ENCODE measurements at places on chromosomes 16 and 17.

DNA sequence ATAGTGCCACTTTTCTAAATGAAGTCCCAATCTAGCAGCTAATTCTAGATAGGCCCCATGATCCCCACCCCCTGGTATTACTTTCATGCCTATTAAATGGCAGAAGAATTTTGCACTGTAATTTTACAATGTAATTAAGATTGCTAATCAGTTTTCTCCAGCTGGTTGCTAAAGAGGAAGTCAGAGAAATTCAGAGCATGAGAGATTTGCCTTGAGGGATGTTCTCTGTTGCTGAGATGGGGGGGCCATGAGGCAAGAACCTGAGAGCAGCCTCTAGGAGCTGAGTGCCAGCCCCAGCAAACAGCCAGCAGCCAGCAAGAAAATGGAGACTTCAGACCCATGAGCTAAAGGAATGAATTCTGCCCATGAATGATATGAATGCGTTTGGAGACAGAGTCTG is 38.9 kb downstream of the SHCBP1 start:
- peaks cover 77% of the 10 kb centered on the region for H3K36me3 ChIP-seq
- H3K4me3 ChIP-seq = no peak overlapping the region
- H3K4me1 ChIP-seq = no peaks in the 10 kb centered on the region
- DNase-seq = no peak
- no peaks in the 10 kb centered on the region for H3K27me3 ChIP-seq

DNA sequence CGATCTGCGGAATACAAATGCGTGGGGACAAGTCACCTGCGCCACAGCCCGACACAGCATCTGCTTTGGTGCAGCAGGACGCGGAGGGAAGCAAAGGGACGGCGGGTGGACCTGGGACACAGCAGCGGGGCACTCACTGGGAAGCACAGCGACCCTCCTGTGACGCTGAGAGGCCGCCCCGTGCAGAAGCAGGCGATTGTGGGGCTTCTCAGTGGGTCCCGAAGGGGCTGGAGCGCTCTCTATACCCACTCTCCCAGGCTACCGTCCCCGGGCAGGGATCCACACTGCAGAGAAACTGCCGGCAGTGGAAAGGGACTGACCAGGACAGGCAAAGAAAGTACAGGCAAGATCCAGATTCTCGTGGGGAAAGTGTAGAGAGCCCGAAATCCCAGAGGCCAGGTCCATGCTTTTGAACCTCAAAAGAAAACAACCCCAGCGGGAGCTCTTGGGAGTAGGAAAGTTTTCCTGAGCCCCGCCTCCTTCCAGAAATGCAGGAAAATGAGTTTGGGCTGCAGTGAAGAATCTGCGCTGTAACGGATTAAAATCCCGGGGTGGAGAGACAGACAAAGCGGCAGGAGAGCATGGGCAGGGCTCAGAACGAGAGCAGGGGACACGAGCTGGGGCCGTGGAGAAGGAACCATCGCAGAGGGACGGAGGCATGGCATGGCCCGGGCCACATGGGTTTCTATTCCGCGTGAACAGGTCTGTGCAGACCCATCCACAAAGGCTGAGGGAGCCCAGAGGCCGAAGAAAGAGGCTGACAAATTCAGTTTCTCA is 12.7 kb downstream of the COX4I1 start:
- H3K27ac ChIP-seq = no peak overlapping the region
- no peak overlapping the region for H3K4me3 ChIP-seq
- 0 out of 2 replicates have a peak, but pooled peaks cover 2% of the 10 kb centered on the region for H3K36me3 ChIP-seq
- no peaks in the 10 kb centered on the region for H3K4me1 ChIP-seq
- H3K27me3 ChIP-seq = peaks cover 6% of the 10 kb centered on the region

DNA sequence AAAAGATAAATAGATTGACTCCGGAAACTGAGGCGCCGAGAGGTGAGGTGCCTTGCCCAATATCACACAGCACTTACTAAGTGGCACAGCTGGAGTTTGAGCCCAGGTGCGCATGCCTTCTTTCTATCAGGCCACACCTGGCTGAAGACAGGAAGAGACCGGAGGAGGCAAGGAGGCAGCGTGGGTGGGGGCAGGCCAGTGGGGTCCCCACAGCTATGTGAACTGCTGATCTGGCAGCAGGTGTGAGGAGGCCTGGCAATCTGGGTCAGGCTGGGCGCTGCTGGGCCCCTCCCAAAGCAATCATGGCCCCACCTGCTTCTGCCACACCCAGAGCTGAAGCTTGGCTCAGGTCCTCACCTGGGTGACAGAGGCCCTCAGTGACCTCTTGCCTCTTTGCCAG is 1.9 kb upstream of the GDPD3 start:
- no peak for DNase-seq
- no peak overlapping the region for H3K4me3 ChIP-seq
- no peaks in the 10 kb centered on the region for H3K27me3 ChIP-seq

GRCh38 chr16:86826941-86827340 is 248.6 kb downstream of the FOXL1 start:
- H3K36me3 ChIP-seq = no peaks in the 10 kb centered on the region
- no peak overlapping the region for H3K4me3 ChIP-seq

GRCh38 chr16:87603684-87604633 is 1.7 kb downstream of the JPH3 start:
- no peaks in the 10 kb centered on the region for H3K36me3 ChIP-seq
- H3K4me1 ChIP-seq = no peaks in the 10 kb centered on the region
- no peaks in the 10 kb centered on the region for H3K27me3 ChIP-seq
- no peak for DNase-seq

DNA sequence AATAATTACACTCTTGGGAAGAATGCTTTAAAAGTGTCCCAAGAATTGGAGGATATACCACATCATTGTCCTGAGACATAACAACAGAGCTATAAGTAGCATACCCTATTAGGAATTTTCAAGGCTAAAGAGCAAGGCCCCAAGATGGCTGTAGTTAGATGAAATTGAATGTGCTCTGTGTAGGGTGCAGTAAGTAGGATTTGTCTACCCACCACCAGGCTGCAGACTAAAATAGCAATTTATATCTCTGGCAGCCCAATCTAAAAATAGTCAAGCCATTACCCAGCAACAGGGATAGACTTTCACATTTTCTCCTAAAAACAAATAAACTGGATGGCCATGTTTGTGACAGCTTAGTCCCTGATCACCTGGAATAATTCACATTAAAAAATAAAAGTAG is 5.6 kb downstream of the MMD start:
- H3K4me1 ChIP-seq = peaks cover 24% of the 10 kb centered on the region
- H3K27ac ChIP-seq = no peak overlapping the region
- H3K27me3 ChIP-seq = no peaks in the 10 kb centered on the region

DNA sequence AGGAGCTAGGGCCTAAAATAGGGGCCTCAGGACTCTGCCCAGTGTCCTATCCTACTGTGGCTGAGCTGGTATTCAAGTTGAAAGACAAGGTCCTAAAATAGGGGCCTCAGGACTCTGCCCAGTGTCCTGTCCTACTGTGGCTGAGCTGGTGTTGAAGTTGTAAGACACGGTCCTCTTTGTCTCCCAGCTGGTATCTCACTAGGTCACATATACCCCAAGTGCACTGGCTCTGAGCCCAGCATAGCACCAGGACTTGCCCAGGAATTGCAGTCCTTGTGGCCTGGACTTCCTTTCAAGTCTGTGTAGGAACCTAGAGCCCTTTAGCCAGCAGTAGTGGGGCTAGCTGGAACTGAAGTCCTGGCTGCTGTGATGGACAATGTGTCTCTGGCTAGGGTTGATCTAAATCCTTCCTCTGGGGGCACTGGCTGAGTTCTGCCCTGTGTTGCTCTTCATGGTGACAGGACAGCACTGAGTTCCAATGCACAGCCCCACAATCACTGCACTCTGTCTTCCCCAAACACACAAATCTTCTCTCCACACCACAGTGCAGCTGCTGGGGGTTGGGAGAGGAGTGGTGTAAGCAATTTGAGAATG is 260.5 kb downstream of the HAPSTR1 start:
- H3K4me1 ChIP-seq = no peaks in the 10 kb centered on the region
- H3K27me3 ChIP-seq = no peaks in the 10 kb centered on the region
- no peak overlapping the region for H3K27ac ChIP-seq
- H3K36me3 ChIP-seq = no peaks in the 10 kb centered on the region
- no peak overlapping the region for H3K4me3 ChIP-seq

DNA sequence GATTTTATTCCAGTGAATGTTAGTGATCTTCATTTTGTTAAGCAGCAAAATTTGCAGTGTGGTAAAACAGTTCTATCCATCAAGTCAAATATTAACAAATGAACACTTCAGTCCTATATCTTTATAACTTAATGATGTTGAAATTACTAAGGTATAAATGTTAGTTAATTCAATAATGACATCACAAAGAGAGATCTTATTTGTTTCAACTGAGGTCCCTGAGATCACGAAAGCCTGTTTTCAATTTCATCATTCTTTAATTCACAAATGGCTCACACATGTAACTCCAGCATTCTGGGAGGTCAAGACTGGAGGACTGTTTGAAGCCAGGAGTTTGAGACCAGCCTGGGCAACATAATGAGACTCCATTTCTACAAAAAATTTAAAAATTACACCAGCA is 13.9 kb downstream of the SMURF2 start:
- peak overlapping the region; percentile 26 for H3K27ac ChIP-seq
- DNase-seq = no peak
- H3K4me1 ChIP-seq = peaks cover 9% of the 10 kb centered on the region

- H3K27ac ChIP-seq = no peak overlapping the region
- H3K4me3 ChIP-seq = no peak overlapping the region
- H3K36me3 ChIP-seq = no peaks in the 10 kb centered on the region
- H3K27me3 ChIP-seq = no peaks in the 10 kb centered on the region
These were observed 167.1 kb downstream of the BANP start for GRCh38 chr16:88118376-88118775.

GRCh38 chr17:21419299-21420239 is 43.4 kb downstream of the KCNJ12 start:
- no peaks in the 10 kb centered on the region for H3K4me1 ChIP-seq
- no peak overlapping the region for H3K4me3 ChIP-seq
- no peak overlapping the region for H3K27ac ChIP-seq
- peaks cover 3% of the 10 kb centered on the region for H3K27me3 ChIP-seq

- H3K4me3 ChIP-seq = no peak overlapping the region
- H3K27me3 ChIP-seq = no peaks in the 10 kb centered on the region
- no peak overlapping the region for H3K27ac ChIP-seq
- H3K4me1 ChIP-seq = no peaks in the 10 kb centered on the region
- DNase-seq = no peak
These were observed 78.5 kb downstream of the ZZEF1 start for GRCh38 chr17:4064366-4064765.

DNA sequence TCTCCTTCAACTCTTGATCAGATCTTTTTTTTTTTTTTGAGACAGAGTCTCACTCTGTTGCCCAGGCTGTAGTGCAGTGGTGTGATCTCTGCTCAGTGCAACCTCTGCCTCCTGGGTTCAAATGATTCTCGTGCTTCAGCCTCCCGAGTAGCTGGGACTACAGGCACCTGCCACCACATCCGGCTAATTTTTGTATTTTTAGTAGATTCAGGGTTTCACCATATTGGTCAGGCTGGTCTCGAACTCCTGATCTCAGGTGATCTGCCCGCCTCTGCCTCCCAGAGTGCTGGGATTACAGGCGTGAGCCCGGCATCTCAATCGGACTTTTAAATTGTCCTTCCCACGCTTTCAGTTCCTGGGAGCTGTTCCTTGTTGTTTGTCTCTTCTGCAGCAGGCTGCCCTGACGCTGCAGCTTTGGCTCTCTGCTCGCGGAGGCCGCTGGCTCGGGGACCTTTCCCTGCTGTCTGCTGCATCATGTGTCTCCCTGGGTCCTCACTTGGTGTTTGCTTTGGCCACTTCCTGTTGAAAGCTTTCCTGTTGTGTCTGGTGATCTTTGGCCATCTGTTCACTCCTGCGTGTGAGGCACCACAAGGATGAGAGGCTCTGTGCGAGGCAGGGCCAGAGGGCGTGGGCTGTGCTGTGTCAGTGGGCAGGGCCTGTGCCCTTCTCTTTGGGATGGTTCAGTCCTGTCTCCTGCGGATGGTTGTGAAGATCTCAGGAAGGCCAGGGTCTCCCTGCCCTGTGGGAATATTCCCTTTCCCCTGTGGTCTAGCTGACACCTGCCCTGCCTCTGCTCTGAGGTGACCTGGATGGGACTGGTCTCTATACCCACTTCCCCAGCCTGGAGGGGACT is 18.4 kb upstream of the CAPN15 start:
- no peak for DNase-seq
- H3K27ac ChIP-seq = 0 out of 2 replicates have a peak overlapping the region, but pooled peaks have one; percentile 1
- no peaks in the 10 kb centered on the region for H3K27me3 ChIP-seq
- H3K4me1 ChIP-seq = no peaks in the 10 kb centered on the region
- H3K4me3 ChIP-seq = no peak overlapping the region

DNA sequence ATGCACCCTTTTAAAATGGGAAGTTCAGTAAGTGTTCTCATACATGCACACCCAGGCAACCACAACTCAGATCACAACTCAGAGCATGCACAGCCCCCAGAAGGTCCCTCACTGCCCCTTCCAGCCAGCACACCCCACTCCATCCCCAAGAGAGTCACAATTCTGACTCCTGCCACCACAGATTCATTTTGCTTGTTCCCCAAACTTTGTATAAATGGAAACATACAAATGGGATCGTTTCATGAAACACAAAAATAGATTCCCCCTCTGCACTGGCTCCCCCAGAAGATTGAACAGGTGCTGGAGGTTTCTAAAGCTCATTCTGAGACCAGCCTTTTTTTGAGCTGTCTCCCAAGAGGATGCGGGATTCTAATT is 3.3 kb upstream of the TNFRSF13B start:
- H3K4me1 ChIP-seq = peaks cover 90% of the 10 kb centered on the region
- no peaks in the 10 kb centered on the region for H3K27me3 ChIP-seq
- no peaks in the 10 kb centered on the region for H3K36me3 ChIP-seq
- DNase-seq = peak; percentile 49

DNA sequence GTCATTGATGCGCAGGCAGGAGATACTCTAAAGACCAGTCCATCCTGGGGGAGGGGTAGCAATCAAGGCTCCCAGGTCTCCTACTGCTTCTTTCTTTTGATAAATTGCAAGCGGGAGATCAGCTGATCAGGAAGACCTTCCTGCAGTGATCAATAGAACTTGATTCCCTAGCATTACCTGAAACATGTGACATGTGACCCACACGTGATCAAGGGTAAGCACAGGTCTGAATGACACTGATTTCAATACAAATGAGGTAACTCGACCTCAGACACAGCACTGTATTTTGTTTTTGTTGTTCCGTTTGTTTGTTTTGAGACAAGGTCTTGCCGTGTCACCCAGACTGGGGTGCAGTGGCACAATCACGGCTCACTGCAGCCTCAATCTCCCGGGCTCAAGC is 39.6 kb upstream of the MLYCD start:
- DNase-seq = no peak
- H3K36me3 ChIP-seq = no peaks in the 10 kb centered on the region
- H3K27me3 ChIP-seq = no peaks in the 10 kb centered on the region
- no peak overlapping the region for H3K27ac ChIP-seq

GRCh38 chr17:75612906-75613626 is 20.2 kb upstream of the SMIM5 start:
- no peak for DNase-seq
- H3K27me3 ChIP-seq = no peaks in the 10 kb centered on the region
- no peak overlapping the region for H3K27ac ChIP-seq
- H3K4me3 ChIP-seq = no peak overlapping the region

GRCh38 chr16:9683677-9684076 is 498.6 kb downstream of the GRIN2A start:
- H3K27me3 ChIP-seq = peaks cover 3% of the 10 kb centered on the region
- H3K36me3 ChIP-seq = no peaks in the 10 kb centered on the region
- no peaks in the 10 kb centered on the region for H3K4me1 ChIP-seq
- no peak for DNase-seq

GRCh38 chr17:77746393-77746792 is 212.1 kb upstream of the TNRC6C start:
- H3K4me1 ChIP-seq = no peaks in the 10 kb centered on the region
- no peaks in the 10 kb centered on the region for H3K36me3 ChIP-seq
- H3K27ac ChIP-seq = no peak overlapping the region
- no peak for DNase-seq

GRCh38 chr17:6107791-6108190 is 37.6 kb downstream of the WSCD1 start:
- no peak overlapping the region for H3K27ac ChIP-seq
- no peak for DNase-seq
- no peaks in the 10 kb centered on the region for H3K4me1 ChIP-seq
- no peaks in the 10 kb centered on the region for H3K27me3 ChIP-seq
- H3K4me3 ChIP-seq = no peak overlapping the region
